ENCODE measurements at places on chromosomes 1 and 21.
A peak's percentile ranks its signal among the peaks of the same experiment; 100 is the strongest.

DNA sequence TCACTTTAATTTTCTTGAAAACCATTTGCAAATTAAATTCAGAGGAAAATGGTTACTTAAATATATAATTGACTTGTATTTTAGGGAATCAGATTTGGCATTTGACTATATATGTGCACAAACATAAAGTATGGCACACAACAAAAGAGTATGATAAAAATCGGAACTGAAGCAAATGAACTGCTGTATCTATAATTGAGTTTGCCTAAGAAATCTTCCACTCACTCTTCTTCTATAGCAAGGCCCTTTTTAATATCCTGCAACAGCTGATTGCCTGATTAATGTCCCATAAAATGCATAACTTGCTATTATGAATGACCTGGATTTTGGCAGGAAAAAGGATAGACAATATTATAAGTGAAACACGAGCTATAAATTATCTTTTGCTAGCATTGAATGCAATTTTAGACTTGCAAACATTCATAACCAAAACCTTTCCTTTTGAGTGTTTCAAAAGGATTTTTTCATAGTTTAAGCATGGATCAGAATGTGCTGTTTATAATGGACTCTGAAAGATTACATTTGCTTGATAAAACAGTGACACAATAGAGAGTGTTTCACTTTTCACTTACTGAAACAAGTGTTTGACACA is 2204.3 kb downstream of the MRPL39 start:
- no peak for DNase-seq

GRCh38 chr1:242847390-242847993 is 323.0 kb upstream of the PLD5 start:
- peak; percentile 40 for DNase-seq

DNA sequence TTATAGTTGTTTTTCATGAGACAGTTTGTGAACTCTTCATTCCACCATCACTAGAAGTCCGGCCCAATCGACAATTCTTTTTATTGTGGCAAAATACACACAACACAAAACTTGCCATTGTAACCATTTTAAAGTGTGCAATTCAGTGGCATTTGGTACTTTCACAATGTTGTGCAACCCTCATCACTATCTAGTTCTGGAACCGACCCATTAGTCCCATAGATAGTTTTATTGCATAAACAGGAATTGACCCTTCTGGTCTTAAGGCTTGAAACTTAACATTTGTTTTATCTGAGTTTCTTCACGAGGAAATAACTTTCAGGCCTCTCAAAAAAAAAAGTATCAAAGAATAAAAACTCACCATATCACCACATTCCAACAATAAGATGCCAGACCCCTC is 8.8 kb upstream of the PPIE start:
- DNase-seq, result no peak

GRCh38 chr1:217781056-217781455 is 149.9 kb downstream of the SPATA17 start:
- no peak for DNase-seq

DNA sequence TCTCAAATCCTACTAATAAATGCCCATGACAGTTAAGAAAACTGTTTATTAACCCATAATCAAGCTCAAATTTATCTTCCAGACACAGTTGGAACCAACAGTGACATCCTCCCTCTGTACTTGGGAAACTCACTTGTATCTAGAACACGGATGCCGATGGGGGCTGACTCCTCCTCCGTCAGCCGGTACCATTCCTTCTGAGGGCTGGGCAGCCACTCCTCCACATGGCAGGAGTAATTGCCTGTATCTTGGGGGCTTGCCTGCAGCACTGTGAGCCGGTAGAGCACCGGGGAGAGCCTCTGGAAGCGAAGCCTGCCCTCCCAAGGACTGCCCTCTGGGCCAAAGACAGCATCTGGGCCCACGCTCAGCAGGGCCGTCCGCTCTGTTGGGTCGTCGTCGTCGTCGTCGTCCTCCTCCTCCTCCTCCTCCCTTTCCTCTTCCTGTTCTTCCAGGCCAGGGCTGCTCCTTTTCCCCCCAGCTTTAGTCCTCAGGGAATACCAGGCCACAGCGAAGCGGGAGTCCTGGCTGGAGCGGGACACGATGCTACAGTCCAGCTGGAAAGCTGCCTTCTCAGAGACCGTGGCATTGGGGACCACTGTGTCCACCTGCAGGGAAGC is 8.5 kb upstream of the CD58 start:
- DNase-seq, result no peak

- DNase-seq, result no peak
These were observed 3880.5 kb downstream of the SRGAP2C start for GRCh38 chr1:125065092-125065820.

DNA sequence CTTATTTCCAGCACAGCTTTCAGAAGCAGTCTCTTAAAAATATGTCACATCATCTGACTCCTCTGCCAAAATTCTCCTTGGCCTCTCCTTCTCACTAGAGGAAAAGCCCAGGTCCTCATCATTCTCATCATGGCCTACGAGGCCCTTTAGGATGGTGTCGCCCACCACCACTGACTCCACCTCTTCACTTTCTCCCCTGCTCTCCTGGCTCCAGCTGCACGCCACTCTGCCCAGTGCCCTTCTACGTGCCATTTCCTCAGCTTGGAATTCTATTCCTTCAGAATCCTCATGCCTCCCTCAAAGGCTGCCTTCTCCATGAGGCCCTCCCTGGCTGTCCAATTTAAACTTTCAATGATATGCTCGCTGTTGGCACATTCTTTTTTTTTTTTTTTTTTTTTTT is 25.3 kb upstream of the BTG2 start:
- DNase-seq, result peak; percentile 1

- no peak for DNase-seq
These were observed 21.1 kb upstream of the UBXN10 start for GRCh38 chr1:20164694-20165202.

- DNase-seq, result no peak
These were observed 244.3 kb upstream of the NRIP1 start for GRCh38 chr21:15309022-15309590.

DNA sequence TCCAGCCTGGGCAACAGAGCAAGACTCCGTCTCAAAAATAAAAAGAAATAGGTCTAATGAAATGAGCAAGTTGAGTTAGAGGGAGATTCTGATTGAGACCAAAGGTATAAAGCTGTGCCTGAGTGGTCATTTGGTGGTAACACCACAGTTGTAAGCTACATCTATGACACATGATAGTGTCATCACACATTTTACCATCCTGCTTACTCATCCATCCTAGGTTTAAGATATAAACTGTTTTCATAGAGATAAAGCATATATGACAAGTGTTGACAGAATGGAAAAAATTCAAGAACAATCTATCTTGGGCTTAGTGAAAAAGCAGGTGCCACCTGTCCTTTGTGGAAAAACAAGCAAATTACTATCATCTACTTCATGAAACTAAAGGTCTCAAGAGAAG is 7.1 kb upstream of the CFAP141 start:
- DNase-seq, result no peak

- no peak for DNase-seq
These were observed 81.4 kb upstream of the WLS start for GRCh38 chr1:68313735-68314134.

GRCh38 chr1:24420547-24420946 is 4.9 kb downstream of the NIPAL3 start:
- DNase-seq, result peak; percentile 50

DNA sequence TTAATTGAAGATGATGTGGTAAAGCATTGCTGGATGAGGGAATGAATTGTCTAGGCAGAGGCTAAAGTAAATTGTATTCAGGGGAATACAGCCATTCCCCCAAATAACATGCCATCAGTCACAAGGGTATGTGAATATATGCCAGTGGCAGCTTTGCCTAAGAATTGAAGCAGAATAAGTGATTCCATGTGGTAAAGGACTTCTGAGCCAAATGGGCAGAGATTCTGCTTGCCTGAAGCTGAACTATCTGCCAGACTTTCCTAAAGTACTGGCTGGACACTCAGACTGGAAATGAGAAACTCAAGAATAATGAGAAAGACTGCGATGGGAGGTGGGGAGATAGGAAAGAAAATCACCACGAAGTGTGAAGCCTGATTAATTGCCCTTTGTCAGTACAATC is 2.4 kb downstream of the LIX1L start:
- no peak for DNase-seq

- peak; percentile 9 for DNase-seq
These were observed at the start of gene JAM2 for GRCh38 chr21:25638660-25639550. TSS of gene JAM2 (plus strand) at chr21:25639258. CDS start at chr21:25639822, 564 bp downstream.

DNA sequence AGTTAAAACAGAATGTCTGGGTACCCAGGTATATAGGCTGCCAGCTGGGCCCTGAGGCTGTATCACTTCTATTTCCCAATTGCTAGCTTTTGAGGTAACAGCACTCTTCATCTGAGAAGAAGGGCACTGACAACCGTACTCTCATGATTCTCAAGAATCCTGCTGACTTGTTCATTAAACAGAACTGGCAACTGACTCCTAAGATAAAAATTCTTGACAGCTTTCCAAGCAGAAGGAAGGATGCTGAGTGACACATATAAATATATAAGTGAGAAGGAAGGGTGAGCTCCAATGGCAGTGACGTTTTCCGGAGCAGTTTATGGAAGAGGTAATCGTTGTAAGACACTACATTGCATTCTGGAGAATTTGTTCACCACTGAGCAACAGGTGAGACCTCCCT is 48.1 kb upstream of the NRIP1 start:
- no peak for DNase-seq

GRCh38 chr1:195951313-195951712 is 656.9 kb downstream of the KCNT2 start:
- DNase-seq, result no peak

DNA sequence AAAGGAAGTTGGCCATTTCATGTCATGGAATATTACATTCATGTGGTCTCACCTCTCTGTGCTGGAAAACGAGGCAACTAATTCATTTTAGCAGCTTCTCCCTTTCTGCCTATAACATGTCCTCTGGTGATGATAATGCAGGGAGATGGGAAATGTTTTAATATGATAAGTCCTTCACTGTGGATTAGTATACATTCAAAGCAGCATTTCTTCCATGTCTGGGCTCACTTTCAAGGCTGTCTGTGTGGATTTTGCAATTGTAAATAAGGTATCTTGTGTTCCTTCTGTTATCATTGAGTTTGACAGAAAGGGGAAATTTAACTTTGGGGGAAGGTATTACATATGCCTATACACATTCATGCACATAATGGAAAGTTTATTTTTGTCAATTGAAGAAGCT is 374.7 kb upstream of the DAB1 start:
- DNase-seq, result no peak

DNA sequence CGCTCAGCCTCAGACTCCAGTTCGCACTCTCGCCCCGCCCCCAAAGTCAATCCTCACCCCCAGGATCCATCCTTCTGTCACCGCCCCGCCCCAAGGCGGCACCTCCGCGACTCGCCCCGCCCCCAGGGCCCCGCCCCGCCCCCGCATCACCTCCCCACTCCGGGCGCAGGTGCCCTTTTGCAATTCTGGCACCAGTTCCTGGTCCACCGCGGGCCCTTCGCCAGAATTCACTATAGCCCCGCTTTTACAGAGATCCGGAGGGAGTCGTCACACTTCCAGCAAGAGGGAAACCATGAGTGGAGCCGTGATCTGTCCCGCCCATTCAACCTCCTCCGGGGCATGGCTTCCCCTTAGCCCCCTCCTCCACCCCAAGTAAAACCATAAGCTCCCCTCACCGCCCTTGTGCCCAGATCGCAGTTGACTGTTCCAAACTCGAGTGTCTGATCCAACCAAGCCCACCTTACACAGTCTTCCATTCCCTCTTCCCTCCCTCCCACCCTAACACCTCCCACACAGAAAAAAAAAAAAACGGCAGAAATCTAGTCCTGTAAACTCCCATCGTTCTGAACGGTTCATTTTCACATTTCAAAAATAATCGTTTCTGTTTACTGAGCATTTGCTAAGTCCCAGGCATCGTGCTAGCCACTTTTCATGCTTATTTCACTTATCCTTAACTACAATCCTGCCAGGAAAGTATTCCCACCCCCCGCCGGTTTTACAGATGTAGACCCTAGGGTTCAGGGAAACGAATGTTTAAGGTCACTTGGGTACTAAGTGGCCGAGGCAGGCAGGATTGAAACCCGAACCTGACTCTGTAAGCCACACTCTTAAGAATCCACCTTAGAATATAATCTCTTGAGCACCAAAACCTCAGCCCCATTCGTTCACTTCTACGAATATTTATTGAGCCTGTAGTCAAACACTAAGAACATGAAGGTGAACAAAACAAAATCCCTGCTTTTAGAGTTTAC is 1.3 kb upstream of the DNAJC16 start:
- DNase-seq, result no peak

DNA sequence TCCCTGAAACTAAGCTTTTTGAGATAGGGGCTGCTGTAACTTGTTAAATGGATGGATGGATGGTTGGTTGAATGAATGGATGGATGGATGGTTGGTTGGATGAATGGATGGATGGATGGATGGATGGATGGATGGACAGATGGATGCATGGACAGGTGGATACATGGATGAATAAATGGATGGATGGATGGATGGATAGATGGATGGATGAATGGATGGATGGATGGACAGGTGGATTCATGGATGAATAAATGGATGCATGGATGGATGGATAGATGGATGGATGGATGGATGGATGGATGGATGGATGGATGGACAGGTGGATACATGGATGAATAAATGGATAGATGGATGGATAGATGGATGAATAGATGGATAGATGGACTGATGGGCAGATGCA is 26.9 kb downstream of the MYOM3 start:
- DNase-seq, result no peak

- DNase-seq, result peak; percentile 59
These were observed 470 bp downstream of the TNR start for GRCh38 chr1:175742790-175743459.

- DNase-seq, result peak; percentile 1
These were observed 641.7 kb downstream of the LRRIQ3 start for GRCh38 chr1:73556270-73556669.

GRCh38 chr1:167642501-167642826 is 12.4 kb downstream of the RCSD1 start:
- DNase-seq, result no peak

- DNase-seq, result peak; percentile 61
These were observed at the start of gene IFNGR2 for GRCh38 chr21:33403128-33403785. TSS of gene IFNGR2 (plus strand) at chr21:33403413. CDS start at chr21:33403544, 131 bp downstream.

- no peak for DNase-seq
These were observed 1304.9 kb downstream of the MRPL39 start for GRCh38 chr21:24302400-24302799.

DNA sequence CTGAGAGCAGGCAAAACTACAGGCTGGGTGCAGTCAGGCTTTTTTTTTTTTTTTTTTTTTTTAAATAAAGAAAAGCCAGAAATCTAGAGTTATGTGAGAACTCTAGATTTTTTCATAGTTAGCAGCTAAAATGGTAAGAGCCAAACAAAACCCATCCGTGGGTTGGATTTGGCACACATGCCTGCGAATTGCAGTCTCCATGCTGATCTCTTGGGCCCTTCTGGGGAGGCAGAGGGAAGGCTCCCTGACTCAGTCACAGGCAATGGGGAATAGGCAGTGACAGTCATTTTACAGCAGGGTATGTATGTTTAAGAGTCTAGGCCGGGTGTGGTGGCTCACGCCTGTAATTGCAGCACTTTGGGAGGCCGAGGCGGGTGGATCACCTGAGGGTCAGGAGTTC is 2.6 kb downstream of the TXLNA start:
- DNase-seq, result no peak

- DNase-seq, result no peak
These were observed 168.3 kb upstream of the DUSP10 start for GRCh38 chr1:221910222-221910621.

GRCh38 chr1:111406321-111406768 is 21.2 kb downstream of the OVGP1 start:
- no peak for DNase-seq

GRCh38 chr1:198203434-198203833 is 46.6 kb downstream of the NEK7 start:
- DNase-seq, result no peak

- DNase-seq, result no peak
These were observed at the start of gene MAP1LC3C for GRCh38 chr1:241999026-241999425. TSS of gene MAP1LC3C (minus strand) at chr1:241999098. CDS start at chr1:241999008, 90 bp downstream.

- no peak for DNase-seq
These were observed 246.4 kb upstream of the LRRC7 start for GRCh38 chr1:69321311-69321710.

GRCh38 chr1:161092621-161093028 is 3.3 kb upstream of the NECTIN4 start:
- DNase-seq, result no peak

Data from hematopoietic multipotent progenitor cell treated with erythropoietin and hydrocortisone succinate and interleukin-3 and kit ligand, for 6 days (in vitro differentiated cells).